ENCODE measurements at places on chromosomes 4 and X. TPM values are rescaled to one million over a fixed set of nuclear protein-coding genes. Genes with fewer than 3 reads are reported as not detected.

The KDR gene
- polyA plus RNA-seq, result 80.5 TPM

The ZAR1 gene
- not detected for polyA plus RNA-seq

The COL25A1 gene
- 0.03 TPM for polyA plus RNA-seq

The AMOT gene
- polyA plus RNA-seq, result 0.68 TPM

- H3K36me3 ChIP-seq, result no peaks in the 10 kb centered on the region
- no peaks in the 10 kb centered on the region for H3K4me1 ChIP-seq
- H3K27ac ChIP-seq, result no peak overlapping the region
- H3K4me3 ChIP-seq, result no peak overlapping the region
- DNase-seq, result no peak
Observed at GRCh38 chr4:36841583-36842326, 402.8 kb upstream of the NWD2 start.

DNA sequence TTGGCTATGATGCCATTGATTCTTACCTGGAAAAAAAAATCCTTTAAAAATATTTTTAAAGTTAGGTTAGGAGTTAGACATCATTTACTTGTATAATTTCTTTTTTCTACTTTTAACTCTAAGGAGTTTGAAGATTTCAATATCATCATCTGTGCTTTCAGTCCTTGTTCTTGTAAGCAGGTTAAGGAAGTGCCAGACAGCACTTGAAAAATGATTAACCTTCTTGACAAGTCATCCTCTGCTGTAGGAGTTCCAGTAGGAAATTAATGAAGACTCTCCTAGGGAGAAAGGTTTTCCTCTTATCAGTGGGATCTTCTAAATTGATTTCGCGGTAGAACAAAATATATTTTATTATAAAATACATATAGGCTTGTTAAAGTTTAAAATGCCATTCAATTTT lies 29.1 kb upstream of the ANAPC4 start:
- no peak for DNase-seq
- H3K4me1 ChIP-seq, result peaks cover 6% of the 10 kb centered on the region
- H3K27ac ChIP-seq, result no peak overlapping the region
- H3K27me3 ChIP-seq, result no peaks in the 10 kb centered on the region
- H3K36me3 ChIP-seq, result no peaks in the 10 kb centered on the region

- no peak overlapping the region for H3K27ac ChIP-seq
- H3K4me3 ChIP-seq, result no peak overlapping the region
- DNase-seq, result no peak
- H3K36me3 ChIP-seq, result no peaks in the 10 kb centered on the region
Observed at GRCh38 chrX:55167901-55168300, 52.2 kb upstream of the PAGE5 start.

DNA sequence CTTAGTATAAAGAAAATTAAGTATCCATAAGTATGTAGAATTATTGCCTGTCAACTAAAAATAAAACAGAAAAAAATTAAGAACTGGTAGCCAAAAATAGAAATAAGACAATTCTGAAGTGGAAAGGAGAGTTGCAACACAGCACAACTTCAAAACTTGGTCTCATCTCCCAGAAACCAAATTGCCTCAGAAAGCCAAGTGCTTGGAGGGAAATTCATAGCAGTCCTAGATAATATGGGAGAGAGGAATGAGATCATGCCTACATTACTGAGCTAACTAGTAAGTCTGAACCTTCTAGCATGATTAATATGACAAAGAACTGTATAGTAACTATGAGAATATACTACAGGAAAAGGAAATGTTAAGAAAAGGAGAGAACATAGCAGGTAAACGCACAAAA lies 256.5 kb downstream of the LDB2 start:
- no peaks in the 10 kb centered on the region for H3K4me1 ChIP-seq
- no peak overlapping the region for H3K27ac ChIP-seq
- H3K4me3 ChIP-seq, result no peak overlapping the region
- no peaks in the 10 kb centered on the region for H3K36me3 ChIP-seq
- no peaks in the 10 kb centered on the region for H3K27me3 ChIP-seq

GRCh38 chrX:109362101-109362500 lies 119.8 kb downstream of the GUCY2F start:
- H3K36me3 ChIP-seq, result no peaks in the 10 kb centered on the region
- H3K27me3 ChIP-seq, result no peaks in the 10 kb centered on the region
- no peak for DNase-seq
- H3K4me1 ChIP-seq, result no peaks in the 10 kb centered on the region
- no peak overlapping the region for H3K4me3 ChIP-seq
- H3K27ac ChIP-seq, result no peak overlapping the region

DNA sequence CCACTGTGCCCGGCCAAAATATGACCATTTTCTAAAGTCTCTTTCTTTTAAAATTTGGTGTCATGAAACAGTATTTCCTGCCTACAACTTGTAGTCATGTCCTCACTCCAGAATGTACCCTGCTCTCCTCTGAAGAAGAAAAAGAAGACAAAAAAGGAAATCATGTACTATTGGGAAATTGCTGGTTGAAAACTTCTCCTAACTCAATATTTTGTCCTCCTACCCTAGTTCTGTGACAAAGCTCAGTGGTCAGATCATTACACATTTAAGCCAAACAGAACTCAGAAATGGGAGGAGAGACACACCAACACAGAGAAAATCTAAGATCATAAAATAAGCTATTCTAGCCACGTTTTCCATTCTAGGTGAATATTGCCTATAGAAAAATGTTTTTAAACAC lies 127.7 kb downstream of the IRF2 start:
- DNase-seq, result no peak
- no peak overlapping the region for H3K4me3 ChIP-seq
- no peaks in the 10 kb centered on the region for H3K27me3 ChIP-seq
- H3K27ac ChIP-seq, result no peak overlapping the region
- no peaks in the 10 kb centered on the region for H3K36me3 ChIP-seq
